ENCODE measurements at places on chromosomes 7 and 10.
A peak's percentile ranks its signal among the peaks of the same experiment; 100 is the strongest.

GRCh38 chr7:116924741-116925140 lies 28.6 kb upstream of the ST7 start:
- DNase-seq = no peak

DNA sequence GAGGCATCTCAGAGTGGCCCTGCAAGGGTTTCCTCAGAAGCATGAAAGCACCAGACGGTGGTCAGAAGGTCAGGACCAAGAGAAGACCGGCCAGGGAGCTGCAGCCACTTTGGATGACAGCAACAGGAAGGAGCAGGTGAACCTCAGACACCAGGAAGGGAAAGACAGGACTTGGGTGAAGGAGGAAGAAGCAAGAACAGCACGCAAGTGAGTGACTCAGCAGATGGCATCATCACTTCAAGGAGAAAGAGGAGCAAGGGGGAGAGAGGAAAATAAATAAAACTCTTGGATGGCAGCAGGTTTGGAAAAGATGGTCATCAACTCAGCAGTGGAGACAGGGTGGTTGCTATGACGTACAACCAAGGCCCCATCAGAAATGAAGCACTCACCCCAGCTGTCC lies 31.6 kb downstream of the NCAPG2 start:
- no peak for DNase-seq

DNA sequence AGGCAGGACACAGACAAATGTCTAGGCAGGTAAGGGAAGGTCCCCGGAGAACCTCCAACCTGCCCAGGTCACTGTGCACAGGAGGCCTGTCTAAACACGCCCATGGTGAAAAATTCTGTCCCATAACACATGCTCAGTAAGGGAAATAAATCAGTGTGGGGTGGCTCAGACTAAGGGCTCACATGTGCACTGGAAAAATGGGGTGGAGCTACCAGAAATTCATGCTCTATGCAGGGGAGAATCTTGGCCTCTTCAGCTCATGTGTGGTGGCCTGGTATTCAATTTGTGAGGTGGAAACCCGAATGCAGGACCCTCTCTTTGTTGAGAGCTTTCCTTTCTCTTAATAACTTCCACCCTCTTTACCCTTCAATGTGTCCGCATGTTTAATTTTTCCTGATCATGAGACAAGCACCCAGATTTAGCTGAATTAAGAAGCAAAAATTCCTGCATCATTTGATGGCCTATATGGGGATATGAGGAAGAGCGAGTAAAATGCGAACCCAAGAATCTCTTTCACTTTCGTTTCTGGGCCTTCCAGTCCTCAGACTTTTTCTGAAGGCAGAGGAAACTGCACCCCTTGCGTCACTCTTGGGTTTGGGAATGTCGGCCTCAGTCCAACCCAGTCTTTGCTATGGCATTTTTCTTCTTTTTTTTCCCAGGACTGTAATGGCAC lies 163.2 kb downstream of the DGKB start:
- DNase-seq = no peak

DNA sequence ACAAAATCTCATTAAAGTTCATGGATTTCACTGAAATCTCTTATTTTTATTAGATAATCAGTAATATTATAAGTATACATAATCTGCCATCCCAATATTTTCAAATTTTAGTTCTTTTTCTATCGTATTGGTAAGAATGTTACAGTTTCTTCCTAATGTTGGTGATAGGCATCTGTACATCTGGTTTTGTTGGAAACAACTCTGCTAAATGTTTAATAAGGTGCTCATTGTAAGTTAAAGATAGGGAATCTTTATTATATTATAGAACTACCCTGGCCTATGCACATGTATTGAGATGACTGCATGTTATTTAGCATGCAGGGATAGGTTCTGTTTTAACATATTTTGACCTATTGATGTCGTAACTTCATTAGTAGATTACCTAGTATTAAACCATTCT lies 188.6 kb upstream of the PRPS1L1 start:
- no peak for DNase-seq

- no peak for DNase-seq
These were observed 21.9 kb downstream of the DNAJB6 start for GRCh38 chr7:157358753-157359096.

GRCh38 chr7:80018941-80019808 lies 115.5 kb upstream of the GNAI1 start:
- DNase-seq = no peak

DNA sequence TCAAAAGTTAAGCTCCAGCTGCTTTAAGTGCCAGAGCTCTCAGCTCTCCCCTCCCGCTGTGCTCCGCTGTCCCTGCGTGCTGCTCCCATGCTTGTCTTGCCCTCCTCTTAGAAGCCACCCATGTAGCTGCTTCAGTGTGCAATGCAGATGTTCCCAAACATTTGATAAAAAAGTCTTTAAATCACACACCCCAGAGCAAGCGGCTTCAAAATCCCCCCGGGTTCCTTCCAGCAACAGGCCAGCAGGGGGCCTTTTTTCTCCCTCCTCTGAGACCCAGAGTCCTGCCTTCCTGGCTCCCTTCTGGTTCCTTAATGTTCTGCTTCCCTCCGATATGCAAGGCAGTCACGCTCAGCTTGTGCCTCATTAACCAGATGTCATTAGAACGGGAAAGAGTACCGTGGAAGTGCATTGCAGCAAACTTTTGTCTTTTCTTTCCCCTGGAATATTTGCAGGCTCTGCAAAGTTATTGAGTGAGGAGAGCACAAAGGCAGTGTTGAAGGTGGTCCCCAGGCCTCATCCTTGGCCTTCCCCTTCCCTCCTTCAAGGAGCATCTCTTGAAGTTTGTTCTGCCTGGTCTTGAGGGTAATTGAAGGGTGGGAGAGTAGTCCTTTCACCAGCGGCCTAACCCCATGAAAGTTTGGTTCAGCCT lies 25.5 kb downstream of the LDB3 start:
- DNase-seq = peak; percentile 14

DNA sequence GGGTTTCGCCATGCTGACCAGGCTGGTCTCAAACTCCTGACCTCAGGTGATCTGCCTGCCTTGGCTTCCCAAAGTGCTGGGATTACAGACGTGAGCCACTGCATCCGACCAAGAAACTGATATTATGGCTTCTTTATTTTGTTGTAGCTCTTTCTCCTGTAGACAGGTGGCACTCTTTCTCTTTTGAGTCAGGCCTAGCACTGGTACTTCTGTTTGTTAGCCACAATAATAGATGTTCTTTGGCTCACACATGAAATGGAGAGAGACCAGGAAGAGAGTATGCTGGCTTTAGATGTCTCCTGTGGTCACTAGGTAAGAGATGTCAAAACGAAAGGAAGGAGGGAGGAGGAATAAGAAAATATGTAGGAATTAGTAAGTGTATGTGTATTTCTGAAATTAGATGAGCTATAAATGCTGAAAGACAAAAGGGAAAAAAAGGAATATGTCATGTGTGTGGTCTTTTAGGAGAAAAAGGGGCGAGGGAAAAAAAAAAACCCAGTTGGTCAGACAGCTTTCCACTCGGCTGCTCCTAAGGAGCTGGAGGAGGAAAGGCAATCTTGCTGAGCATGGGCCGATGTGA lies 78.7 kb downstream of the CLEC2L start:
- no peak for DNase-seq

DNA sequence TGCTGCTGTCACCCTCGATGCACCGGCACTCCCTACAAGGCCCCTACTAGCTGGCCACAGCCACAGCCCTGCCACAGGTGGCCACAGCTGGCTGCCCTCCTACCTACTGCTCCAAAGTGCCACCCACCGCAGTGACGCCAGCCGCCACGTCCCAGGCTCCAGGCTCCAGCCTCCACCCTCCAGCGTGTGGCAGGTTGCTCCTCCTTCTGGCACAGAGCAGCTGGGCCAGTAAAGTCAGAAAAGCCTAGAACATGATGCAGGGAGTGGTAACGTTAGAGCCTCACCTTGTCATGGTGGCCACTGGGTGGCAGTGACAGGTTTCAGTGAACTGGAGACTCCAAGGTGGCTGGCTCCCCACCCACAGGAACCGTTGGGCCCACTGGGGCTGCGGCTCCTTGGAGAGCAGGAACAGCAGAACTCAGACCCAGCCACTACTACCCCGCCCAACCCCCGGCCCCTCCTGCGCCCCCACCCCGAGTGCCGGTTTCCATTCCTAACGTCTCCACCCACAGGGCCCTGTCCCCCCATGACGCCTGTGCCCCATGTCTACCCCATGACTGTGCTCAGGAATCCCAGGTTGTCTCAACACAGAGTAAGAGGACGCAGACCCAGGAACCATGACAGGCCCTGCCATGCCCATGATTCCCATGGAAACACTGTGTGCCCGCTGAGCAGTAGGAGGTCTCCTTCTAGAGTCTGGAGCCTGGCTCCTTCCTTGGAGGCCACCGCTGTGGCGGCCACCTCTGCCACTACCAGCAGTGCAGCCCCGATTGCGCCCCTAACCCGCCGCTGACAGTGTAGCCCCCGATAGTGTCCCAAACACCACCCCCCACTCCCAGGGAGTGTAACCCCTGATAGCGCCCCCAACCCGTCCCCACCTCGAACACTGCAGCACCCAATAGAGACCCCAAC lies 52.3 kb upstream of the ZNF33B start:
- DNase-seq = no peak

GRCh38 chr7:105530126-105530525 lies 1.9 kb upstream of the RINT1 start:
- DNase-seq = no peak

GRCh38 chr10:28246023-28246422 lies 56.8 kb downstream of the MPP7 start:
- no peak for DNase-seq

- DNase-seq = no peak
These were observed 87.1 kb upstream of the PAX2 start for GRCh38 chr10:100658269-100658668.

- DNase-seq = no peak
These were observed 257.7 kb upstream of the NFE2L3 start for GRCh38 chr7:25894002-25894901.

DNA sequence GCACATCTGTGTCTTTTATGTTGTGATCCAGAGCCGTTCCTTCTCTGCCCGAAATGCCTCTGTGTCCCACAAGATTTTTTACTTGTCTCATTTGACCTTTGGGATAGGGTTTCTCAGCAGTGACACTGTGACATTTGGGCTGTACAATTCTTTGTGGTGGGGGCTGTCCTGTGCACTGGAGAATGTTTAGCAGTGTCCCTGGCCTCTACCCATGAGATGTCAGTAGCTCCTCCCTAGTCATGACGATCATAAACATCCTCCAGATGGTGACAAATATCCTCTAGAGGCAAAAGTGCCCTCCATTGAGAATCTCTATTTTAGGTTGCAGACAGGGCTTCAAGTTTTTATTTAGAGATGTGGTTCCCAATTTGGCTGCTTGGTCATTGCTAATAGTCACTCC lies 91.3 kb downstream of the PPP1R17 start:
- no peak for DNase-seq

DNA sequence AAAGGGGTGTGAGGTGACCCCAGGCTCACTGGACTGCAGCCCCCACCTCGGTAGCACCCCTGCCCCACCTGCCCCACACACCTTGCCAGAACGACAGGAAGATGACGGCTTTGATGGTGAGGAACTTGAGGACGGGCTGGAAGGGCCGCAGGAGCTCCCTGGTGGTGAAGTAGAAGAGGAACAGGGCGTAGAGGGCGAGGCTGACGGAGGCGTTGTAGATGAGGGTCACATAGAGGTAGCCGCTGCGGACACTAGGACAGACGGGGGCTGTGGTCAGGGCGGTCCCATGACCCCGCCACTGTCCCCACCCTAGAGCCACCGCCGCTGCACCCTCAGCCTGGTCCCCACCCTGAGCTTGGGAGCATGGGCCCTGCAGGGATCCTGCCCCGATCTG lies 7.6 kb downstream of the TMEM184A start:
- no peak for DNase-seq

DNA sequence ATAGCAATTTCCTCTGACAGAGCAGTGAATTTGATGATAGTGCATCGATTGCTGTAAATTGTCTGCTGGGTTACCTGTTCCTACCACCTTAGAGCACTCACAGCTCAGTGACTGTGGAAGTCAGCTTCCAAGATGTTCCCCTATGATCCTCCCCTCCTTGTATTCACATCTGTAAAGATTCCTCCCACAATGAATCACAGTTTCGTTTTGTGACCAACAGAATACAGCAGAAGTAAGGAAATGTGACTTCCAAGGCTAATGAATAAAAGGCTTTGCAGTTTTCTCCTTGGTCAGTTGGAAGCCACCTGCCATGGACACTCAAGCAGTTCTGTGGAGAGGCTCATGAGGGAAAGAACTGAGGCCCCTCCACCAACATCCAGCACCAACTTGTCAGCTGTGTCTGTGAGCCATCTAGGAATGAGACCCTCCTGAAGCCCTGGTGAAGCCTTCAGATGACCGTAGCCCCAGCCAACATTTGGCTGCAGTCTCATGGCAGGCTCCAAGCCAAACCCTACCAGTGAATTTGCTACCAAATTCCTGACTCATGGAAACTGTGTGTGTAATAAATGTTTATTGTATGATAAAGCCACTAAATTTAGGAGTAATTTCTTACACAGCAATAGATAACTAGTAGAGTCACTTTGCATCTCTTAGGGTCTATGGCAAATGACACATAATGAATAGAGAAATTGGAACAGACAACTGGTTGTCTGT lies 309.5 kb upstream of the NPVF start:
- DNase-seq = no peak

- DNase-seq = no peak
These were observed 515.3 kb downstream of the AUTS2 start for GRCh38 chr7:70113536-70113935.

- DNase-seq = no peak
These were observed 152.0 kb upstream of the SLC13A1 start for GRCh38 chr7:123351516-123352505.

GRCh38 chr7:148754912-148755311 lies 56.2 kb downstream of the CUL1 start:
- DNase-seq = no peak

DNA sequence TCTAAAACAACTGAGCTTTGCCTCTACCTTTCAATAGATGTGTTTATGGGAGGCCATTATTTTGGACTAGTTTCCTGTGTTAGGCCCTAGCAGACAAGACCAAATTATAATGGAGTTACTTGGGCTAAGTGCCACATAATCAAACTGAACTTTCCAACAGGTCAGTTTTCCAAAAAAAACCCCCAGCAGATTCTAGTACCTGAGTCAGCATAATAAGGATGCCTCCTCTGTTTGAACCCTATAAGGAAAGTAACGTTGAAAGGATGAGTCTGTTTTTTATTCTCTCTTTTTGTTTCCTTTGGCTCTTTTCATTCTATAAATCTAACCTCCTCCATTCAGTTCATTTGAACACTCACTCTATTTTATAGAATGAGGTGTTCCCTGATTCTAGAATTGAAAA lies 148.1 kb upstream of the FAM3C start:
- no peak for DNase-seq

GRCh38 chr7:47392241-47392759 lies 189.6 kb downstream of the TNS3 start:
- DNase-seq = no peak

- no peak for DNase-seq
These were observed 16.6 kb upstream of the MGMT start for GRCh38 chr10:129450391-129450790.

DNA sequence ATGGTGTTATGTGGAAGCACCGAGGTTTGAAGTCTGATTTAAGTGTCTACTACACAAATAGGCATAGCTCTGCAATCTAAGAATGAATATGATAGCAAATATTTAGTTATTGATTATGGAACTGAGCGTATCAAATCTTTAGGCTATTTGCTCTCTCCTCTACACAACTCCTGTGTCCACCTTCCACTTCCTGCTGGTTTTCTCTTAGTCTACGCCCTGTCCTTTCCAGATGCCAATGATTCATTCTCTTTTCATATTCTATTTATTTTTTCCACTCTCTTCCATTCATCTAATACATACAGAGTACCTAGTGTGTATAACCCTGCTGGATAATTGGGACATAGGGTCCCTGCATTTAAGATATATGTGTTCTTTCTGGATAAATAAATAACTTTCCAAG lies 83.7 kb downstream of the DGKB start:
- no peak for DNase-seq

GRCh38 chr7:28473571-28474281 lies 61.4 kb downstream of the CREB5 start:
- DNase-seq = no peak

Measured in stimulated activated CD8-positive, alpha-beta memory T cell treated with anti-CD3 and anti-CD28 coated beads, Interleukin-7, amount 100 ng/mL, for 4 hours (primary cell).